Stimulated activated CD8-positive, alpha-beta memory T cell treated with anti-CD3 and anti-CD28 coated beads, Interleukin-7, amount 100 ng/mL, for 48 hours (primary cell): ENCODE measurements at places on chromosomes 1 and 21.

DNA sequence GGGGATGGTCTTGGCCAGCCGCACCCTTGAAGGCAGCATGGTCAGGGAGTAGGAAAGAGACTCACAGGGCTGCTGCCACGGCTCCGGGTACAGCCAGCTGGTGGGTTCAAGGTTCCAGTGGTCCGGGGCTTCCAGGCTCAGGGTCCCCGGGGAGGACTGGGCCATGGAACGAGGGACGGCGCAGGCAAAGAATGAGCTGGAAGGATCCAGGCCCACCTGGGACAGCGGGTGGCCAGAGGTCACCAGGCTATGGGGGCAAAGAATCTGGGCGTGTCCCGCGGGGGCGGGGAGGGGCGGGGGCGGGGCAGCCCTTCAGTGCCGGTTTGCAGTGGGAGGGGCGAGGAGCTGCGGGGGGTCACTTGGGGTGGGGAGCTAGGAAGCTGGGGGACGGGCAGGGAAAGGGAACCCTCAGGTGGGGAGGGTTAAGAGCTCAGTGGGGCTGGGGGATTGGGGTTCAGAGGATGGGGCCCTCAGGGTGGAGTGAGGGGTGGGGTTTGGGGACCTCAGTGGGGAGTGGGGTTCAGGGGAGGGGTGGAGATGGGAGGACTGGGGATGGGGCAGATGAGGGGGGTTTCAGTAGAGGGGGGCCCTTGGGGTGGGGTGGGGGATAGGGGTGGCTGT lies at the start of gene DNMT3L:
DNMT3L (minus strand) TSS at position 223 of the 621 bp plus-strand sequence. CDS start 638 bp downstream, outside the sequence.
- DNase-seq = no peak

GRCh38 chr1:232108598-232108997 lies 482.0 kb downstream of the DISC1 start:
- DNase-seq = no peak

- DNase-seq = no peak
Observed at GRCh38 chr1:176789571-176790090, 326.7 kb downstream of the PAPPA2 start.

DNA sequence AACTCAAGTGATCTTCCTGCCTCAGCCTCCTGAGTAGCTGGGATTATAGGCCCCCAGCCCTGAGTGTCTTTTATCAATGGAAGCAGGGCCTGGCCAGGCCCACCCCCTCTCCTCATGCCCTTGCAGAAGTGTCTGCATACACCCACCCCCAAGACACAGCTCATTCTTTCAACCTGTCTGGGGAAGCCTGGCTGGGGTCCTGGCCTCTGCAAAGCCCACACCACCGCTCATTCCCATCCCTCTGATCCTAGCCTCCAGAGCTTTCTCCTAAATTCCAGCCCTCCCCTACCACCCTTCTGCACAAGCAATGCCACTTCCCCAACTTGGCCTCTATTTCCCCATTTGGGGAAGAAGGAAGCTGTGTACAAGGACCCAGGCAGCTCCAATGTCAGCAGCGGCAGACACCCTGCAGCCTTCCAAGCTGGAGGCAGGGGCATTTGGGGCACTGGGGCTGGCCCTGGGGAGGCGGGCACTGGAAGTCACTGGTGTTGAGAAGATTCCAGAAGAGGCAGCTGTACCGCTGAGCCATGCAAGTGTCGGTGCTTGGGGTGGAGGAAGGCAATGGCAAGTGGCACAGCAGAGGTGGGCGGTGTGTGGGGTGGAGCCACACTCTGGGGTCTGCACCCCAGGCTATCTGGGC lies 33.7 kb upstream of the ARF1 start:
- DNase-seq = no peak

DNA sequence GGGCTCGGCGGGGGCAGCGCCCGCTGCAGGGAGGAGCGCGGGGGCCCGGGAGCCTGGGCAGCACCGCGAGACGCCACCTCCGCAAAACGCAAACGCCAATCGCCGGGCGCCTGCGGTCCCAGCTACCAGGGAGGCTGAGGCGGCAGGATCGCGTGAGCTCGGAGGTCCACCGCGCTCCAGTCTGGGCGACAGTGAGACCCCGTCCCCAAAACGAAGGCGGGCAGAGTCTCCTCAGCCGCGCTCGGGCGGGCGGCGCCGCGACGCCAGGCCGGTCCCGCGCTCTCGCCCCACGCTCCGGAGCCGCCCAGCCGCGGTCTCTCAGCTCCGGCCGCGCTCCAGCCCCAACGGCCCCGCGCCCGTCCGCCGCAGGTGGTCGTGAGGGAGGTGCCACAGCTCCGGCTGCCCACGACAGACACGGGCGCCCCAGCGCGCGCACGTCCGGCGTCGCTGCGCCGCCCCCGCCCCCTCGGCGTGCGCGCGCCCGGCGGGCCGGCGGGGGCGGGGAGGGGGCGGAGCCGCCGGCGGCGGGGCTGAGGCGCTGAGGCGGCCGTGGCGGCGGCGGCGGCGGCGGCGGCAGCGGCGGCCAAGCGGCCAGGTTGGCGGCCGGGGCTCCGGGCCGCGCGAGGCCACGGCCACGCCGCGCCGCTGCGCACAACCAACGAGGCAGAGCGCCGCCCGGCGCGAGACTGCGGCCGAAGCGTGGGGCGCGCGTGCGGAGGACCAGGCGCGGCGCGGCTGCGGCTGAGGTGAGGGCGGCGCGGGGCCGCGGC lies at the start of gene ADARB1:
ADARB1 (plus strand) TSS at position 533 of the 770 bp plus-strand sequence. CDS start 97,077 bp downstream, outside the sequence.
- DNase-seq = peak; percentile 38

- no peak for DNase-seq
Observed at GRCh38 chr1:62689524-62689923, 1.3 kb upstream of the DOCK7 start.

- DNase-seq = no peak
Observed at GRCh38 chr1:225919906-225920305, 4.1 kb downstream of the PYCR2 start.

DNA sequence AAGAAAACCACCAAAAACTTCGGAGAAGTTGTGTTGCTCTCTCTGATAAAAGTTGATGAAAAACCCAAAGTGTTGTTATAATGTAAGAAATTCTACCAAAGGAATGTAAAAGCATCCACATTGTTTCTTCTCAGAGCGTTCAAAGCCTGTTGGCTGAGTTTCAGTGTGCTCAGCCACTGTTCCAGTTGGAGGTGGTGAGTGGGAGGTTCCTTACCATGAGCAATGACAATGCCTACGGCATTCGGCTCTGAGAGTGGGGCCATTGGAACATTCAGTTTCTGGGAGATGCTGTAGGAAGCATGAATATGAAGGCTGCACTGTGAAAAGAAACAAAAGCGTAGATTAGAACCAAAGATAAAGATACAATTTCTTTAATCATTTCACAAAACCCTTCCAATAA lies 20.5 kb upstream of the MYBPHL start:
- no peak for DNase-seq

DNA sequence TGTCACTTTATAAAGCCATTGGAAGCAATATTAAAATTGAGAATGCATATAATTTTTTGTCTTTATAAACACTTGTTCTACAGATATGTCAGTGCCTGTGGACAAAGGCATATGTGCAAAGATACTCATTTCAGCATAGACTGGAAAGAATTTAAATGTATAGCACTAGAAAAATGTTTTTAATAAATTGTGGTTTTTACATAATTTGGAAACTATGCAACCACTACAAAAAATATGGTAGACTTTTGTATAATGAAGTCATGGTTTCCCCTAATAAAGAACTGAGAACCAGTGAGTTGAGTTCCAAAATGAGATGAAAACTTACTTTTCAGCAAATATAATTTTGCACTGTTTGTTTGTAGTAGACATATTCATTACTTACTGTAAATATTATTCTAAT lies 48.5 kb downstream of the BRINP3 start:
- DNase-seq = no peak

DNA sequence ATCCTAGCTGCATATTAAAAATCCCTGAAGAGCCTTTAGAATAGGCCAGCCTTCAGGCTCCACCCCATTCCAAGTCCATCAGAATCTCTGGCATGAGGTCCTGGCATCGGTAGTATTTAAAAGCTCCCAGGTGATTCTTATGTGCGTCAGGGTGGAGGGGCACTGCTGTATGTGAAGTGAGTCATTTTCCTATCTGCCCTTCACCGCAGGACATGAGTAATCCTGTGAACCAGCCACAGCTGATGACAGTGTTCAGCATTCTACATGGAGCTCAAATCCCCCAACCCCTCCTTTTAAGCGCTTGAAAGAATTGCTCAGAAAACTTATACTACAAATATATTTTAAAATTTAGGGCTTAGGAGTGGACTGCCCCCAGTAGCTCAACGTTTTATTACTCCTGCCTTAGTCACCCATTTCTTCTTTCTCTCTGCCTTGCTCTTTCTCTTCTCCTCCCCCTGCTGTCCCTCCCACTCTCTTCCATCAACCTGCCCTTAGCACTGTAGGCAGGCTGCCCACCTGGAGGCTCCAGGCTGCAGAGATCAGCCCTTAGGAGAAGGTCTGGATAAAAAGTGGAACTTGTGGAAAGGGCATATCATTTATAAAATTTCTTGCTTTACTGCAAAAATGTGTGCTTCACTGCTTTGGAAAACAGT lies 73.8 kb upstream of the ZNF281 start:
- peak; percentile 69 for DNase-seq

DNA sequence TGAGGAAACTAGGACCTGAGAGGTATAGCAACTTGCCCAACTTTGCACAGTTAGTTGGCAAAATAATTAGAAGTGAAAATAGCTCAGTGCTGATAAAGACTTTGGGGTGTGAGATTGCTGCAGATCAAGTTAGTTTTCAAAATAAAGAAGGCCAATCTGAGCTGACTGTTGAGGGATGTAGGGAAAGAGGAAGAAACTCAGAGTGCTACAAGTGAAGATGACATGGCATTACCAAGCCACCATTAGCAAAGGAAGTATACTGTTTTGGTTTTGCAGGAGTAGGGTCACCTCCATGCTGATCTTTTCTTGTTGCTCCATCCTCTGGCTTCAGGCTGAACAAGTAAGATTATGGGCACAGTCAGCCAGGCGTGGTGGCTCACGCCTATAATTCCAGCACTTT lies 78.7 kb upstream of the ADAM30 start:
- DNase-seq = no peak

DNA sequence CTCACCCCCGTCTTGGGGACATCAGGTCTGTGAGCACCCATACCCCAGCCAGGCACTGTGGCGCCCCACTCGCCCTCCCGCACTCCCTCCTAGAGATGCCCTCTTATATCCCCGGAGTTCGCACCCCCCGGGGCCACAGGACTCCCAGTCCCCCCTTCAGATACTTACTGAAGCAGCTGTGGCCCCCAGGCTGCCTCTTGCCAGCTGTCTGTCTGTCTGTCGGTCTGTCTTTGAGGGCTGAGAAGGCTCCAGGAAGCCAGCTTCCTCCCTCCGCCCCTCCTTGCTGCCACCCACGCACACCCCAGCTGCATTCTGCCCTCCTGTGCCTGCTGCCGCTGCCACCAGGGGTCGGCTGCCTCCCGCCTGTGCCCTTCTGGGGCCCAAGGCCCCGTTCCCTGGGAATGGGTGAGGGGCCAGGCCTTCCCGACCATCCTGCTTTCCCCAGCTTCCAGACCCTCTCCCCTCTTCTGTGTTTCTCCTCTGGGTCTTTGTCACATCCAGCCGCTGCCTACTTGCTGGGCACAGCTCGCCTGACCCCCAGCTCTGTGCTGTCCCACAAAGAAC lies at the start of gene PTPN7:
PTPN7 (minus strand) TSS at position 226 of the 564 bp plus-strand sequence. CDS start 1,200 bp downstream, outside the sequence.
- DNase-seq = peak; percentile 79

GRCh38 chr1:179786815-179787685 lies 44.0 kb downstream of the FAM163A start:
- no peak for DNase-seq
